HS-27A (cell line): ENCODE measurements at places on chromosomes 6 and 20.
A peak's percentile ranks its signal among the peaks of the same experiment; 100 is the strongest.

DNA sequence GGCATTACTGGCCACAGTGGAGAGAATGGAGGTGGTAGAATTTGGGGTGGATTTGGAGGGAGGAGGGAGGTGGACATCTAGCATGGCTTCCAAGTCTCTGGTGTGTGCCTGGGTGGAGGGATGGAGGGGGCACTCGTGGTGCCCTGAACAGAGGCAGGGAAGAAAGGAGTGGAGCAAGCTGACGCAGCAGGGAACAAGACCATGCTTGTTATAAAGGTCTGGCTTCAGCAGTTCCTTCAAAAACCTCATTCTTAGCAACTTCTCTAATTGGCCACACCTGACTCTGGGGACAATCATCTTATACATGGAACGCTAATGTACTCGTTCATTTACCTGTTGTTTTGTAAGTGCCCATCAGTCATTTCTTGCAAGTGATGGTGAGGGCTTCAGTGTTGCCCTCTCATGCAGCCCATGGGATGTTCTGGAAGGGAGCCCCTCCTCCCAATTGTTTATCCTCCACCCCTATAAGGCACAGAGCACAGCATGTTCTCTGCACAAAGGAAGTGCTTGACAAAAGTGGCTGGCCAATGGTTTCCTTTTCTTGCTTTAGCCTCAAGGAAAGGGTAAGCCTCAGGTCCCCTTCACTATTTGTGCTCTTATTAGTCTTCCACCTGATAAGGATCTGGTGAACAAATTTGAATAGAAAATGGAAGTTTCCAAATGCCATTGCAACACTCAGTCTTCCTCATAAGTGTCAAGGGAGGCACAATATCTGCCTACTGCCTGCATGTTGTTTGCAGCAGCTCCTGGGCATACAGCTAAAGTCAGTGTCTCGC is 39.3 kb downstream of the GFOD1 start:
- DNase-seq, result no peak

GRCh38 chr20:36836591-36837269 is 39.2 kb upstream of the TLDC2 start:
- DNase-seq, result no peak

DNA sequence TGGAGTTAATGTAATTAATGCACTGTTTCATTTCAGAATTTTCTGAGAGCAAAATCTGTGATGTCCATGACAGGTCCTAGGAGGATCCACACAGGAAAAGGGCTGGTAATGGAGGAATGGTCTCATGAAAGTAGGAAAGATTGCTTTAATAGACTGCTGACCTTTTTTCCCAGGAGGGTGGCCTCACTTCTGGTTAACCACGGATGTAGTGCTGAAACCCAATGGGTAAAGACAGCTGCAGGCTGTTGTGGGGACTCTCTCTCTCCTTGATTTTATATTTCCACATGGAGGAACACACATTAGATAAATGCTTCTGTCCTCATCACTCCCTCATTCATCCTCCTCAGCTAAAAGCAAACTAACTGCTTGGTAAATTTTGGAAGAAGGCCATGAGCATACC is 23.6 kb upstream of the RIPOR2 start:
- DNase-seq, result no peak

GRCh38 chr6:89530982-89531381 is 98.0 kb downstream of the ANKRD6 start:
- no peak for DNase-seq

DNA sequence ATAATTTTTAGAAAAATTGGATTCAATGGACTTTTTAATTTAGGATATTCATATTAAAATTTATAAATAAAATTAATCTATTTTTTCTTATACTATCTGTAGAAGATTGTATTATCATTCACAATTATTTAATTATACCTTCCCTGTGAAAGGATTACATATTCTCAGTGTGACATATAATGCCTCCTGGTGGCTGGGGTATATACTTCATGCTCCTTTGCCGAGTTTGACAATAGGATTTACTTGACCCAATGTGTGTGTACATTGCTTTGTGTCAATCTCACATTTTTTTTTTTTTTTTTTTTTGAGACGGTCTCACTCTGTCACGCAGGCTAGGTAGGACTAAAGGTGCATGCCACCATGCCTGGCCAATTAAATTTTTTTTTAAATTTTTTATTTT is 230.0 kb upstream of the CHD6 start:
- DNase-seq, result no peak

- peak; percentile 93 for DNase-seq
These were observed 16.2 kb upstream of the RNF39 start for GRCh38 chr6:30091577-30092381.

DNA sequence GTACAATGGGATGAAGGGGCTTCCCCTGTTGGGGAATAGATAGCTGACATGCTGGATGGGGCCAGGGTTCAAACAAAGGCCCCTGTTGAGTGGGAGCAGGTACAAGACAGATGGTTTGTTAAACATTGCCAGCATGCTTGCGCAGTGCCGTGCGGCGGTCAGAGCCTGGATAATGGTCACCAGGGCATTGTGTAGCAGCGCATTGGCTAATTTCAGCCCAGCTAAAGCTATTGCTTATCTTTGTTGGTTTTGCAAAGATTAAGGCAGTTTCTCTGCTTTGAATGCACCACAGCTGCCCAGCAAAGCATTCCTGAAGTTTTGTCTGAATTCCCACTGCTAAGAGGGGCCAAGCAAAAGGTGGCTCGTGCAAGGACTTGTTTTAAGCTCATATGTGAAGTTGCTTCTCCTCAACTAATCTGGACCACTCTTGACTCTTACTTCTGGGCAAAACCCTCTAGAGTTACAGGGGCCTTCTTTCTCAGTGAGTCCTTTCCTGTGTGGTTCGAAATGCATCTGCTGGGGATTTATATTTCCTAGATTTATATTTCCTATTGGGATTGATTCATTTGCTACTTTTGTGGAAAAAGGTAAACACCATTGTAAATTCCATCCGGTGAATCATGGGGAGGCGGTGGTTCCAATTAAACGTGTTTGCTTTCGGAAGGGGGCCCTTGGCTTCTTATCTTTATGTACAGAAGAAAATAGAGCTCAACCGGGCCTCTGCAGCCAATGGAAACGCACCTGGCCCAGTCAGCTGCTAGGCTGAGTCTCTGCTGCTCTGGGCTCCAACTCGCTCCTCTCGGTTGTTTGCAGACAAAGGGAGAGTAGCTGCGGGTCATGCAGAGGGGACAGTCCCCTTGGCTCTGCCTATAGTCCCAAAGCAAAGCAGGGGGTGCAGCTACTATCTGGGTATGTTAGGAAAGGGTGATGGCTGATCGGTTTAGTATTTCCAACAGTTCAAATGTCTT is 72.1 kb downstream of the FOXA2 start:
- no peak for DNase-seq

DNA sequence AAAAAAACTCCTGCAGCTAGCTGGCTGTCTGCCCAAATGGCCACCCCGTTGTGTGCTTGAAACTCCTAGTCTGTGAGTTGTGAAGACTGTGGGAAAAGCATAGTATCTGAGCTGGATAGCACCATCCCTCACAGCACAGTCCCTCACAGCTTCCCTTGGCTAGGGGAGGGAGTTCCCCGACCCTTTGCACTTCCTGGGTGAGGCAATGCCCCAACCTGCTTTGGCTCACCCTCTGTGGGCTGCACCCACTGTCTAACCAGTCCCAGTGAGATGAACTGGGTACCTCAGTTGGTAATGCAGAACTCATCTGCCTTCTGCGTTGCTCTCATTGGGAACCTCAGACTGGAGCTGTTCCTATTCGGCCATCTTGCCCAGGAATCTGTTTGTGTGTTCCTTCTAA is 260.6 kb upstream of the STXBP5 start:
- DNase-seq, result no peak

DNA sequence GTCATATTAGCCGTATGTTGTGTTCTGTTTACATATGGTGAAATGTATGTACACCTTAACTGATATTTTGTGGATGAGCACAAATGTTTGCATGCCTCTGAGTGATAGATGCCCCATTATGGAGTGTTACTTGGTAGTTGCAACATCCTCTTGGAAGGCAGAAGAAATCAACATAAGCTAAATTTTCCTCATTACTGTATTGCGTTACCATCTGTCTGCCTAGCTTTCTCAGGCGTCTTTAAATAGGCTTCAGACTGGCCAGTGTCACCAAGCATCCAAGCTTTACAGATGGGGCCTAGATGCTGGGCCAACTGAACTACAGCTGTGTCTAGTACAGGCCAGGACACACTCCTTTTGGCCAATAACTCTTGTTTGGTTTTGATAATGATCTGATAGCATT is 250.6 kb downstream of the SAMD5 start:
- DNase-seq, result no peak

DNA sequence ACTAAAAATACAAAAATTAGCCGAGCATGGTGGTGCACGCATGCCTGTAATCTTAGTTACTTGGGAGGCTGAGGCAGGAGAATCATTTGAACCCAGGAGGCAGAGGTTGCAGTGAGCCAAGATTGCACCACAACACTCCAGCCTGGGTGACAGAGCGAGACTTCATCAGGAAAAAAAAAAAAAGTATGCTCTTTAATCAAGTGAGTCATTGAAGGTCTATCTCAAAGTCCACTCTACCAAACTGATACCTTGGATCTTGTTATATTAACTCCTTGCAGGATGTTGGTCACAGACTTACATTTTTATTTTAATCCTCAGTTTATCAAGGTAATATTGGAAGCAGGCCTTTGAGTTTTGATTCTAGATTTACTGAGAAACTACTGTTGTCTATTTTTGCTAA is 348.7 kb downstream of the COL12A1 start:
- no peak for DNase-seq

GRCh38 chr20:15235471-15236198 is 898.2 kb upstream of the FLRT3 start:
- DNase-seq, result no peak

GRCh38 chr6:144315981-144316861 is 31.1 kb downstream of the UTRN start:
- no peak for DNase-seq

DNA sequence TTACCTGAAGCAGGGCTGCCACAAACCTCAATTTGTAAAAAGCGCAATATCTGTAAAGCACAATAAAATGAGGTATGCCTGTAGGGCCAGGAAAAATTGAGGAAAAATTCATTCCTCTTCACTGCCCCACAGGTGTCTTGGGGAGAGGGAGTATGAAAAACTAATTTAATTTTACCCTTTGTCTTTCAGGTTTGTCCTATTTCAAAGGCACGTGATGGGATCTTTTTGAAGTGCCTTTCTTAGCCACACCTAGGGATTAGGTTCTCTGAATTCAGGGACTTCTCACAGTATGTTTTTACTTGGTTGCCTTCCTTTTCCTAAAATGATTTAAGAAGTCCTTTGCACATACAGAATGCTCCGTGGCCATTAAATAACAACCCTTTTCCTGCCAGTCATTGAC is 71.9 kb downstream of the NCOA3 start:
- no peak for DNase-seq

DNA sequence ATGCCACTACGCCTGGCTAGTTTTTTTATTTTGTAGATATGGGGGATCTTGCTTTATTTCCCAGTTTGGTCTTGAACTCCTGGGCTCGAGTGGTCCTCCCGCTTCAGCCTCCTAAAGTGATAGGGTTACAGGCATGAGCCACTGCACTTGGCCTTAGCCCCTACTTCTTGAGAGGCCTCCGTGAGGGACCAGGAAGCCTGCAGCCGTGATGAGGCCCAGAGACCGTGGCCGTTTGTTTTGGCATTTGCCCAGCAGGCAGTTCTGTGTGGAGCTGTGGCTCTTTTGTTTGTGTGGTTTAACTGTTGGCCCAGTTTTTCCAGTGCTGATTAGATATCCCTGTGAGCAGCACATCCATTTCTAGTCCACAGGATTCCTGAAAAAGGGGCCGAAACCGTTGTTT is 39.8 kb downstream of the SRSF3 start:
- DNase-seq, result no peak

DNA sequence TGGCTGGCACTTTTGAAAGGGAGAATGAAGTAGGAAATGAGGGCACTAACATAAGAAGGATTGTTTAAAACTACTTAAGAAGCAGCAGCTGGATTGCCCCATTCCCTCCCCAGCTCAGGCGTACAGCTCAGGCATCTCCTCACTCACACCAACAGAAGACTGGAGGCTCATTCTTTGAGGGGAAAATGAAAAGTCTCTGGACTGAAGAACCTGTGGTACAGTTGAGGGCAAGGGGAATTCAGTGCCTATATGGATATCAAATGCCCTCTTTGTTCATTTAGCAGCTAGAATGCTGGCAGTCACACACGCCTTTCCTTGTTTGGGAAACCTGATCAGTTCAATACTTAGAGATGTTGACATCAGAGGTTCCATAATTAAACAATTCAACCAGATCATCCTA is 502.1 kb upstream of the SOX4 start:
- no peak for DNase-seq

DNA sequence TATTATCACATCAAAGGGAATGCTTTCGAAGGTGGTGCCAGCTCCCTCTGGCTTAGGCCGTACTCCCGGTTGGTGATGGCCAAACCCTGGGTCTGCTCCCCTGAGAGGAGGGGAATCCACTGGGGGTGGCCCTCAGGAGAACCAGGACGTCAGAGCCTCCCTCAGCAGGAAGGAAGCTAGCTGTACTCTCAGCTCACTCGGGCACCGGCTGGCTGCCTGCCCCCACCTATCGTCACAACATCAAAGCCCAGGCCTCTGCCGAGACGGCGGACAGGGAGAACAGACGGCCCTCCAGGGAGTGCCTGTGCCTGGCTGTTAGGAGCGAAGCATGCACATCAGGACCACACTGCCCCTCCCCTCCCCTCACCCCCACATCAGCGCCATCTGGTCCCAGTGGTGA is 9.2 kb upstream of the PGC start:
- DNase-seq, result no peak

GRCh38 chr20:59019217-59019616 is at the start of gene TUBB1:
TUBB1 (plus strand) TSS chr20:59019429; CDS start chr20:59019523, 94 bp downstream.
- DNase-seq, result no peak

DNA sequence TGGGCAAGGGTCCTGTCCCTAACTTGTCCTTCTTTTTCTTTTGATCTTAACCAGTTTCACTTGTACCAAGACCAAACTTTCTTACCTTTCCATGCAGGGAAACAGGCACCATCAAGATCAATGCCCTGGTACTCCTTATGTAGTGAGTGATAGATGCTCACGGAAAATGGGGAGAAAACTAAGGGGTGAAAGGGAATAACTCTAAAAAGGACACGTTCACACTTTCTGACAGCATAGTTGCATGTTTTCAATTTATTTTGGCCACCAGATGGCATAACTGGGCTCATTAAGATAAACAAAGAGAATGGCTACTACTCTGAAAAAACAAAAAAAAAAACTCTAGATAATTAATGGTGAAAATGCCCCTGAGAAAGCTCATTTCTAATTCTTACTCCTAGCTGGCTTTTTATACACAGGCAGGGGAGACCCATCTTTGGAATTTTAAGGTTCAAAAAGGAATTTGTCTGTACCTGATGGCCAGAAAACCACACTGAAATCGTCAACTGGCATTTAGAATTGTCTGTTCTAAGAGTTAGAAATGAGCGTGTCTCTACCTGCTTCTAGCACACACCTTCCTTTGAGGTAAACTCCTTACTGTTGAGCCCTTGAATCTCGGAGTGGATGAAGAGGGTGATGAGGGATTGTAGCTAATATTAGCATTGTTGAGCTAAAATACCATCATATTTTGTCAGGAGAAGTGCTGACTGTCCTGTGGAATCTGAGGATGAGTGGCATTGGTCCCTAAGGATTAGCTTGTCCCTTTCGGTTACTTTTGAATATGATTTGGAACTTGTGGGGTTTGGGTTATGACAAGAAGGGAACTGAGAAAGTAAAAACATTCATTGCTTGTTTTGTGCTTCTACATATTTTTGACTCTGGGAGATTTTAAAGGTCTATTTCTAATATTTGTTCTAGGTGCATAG is 62.2 kb upstream of the DDR1 start:
- DNase-seq, result no peak

- no peak for DNase-seq
These were observed 92.4 kb downstream of the SMOC2 start for GRCh38 chr6:168533414-168533813.
